NCI-H226 (cell line): ENCODE measurements at places on chromosomes 5 and 9.

DNA sequence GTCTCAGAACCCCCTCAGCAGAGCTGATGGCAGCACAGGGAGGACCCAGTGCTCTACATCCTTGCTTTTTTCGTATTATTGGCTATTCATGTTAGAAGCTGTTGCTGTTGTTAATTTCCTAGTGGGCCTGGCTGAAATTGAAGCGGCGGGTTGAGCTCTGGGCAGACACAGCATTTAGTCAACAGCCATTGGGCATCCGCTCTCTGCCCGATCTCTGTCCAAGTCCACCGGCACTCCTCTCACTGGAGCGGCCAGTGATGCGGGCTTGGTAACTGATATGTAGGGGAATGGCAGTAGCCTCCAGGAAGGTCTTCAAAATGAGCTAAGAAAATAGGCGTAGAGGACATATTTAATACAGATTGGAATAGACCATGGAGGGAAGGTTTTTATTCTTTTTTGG, 1.3 kb upstream of the GARNL3 start:
- DNase-seq = no peak

DNA sequence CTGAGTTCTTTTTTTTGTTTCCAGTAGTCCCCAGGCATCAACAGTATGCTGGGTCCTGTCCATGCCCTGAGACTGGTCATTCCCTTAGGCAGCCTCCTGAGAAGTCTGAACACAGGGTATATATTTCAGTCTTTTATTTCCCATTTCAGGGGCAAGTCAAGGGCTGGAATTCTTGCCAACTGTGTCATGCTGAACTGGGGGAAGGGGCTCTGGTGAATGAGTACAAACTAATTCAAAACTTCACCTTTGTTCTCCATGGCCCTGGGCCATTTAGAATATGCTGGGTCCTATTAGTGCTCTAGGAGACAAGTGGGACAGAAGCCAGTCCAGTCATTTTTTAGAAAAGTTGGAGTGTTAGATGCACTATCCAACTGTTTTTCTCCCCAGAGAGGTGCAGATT, 170.3 kb downstream of the TMC1 start:
- DNase-seq = no peak

DNA sequence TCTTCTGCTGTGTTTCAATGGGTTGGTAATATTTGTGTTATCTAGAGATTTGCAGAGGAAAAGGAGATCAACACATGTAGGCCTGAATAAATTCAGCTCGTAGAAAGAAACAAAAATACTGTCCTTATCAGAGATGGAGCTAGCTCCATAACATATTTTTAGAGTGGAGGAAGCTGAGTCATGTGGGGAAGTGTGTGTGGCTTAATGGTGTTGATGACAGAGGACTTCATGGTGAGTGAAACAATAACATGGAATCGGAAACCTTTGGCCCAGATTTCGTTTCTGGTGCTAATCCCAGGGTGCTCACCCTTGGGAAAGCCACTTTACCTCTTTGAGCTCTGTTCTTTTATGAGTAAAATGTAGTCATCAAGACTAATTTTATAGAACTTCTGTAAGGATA, 825.0 kb downstream of the TLR4 start:
- peak; percentile 53 for DNase-seq

- DNase-seq = no peak
These were observed 397.3 kb upstream of the GRIN3A start for GRCh38 chr9:102135768-102136167.

- no peak for DNase-seq
These were observed 45.8 kb upstream of the ERBIN start for GRCh38 chr5:65880496-65881072.

DNA sequence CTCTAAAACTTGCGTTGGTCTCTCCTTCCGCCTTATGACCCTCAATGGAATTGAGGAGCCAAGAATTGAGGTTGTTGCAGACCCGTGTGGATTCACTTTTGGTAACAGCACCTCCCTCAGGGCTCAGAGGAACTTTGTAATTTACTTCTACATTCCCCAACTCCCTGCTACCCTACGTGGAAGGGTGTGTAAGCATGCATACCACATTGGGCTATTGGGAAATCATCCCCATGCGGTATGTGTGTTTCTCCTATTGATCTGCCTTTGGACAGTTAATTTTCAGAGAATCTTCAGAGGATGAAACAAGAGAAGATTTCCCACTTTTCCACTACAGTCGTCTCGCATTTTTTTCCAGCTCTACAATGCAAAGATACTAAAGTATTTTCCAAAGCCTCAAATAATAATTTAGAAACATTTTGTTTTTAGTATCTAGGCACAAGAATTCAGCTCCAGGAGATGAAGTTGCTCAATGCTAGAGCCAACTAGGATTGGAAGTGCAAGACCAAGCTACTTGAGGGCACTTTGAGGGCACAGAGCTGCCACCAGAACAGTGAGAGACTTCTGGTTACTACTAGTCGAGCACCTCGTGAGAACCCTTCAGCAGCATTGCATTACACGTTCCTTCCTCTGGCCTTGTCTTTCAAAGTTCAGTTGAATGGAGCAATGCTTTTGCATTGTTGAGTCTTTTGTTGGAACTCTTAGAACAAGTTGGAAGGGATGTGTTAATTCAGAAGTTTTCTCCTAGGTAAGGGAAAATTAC, 3.4 kb downstream of the C1QTNF3 start:
- DNase-seq = no peak

GRCh38 chr5:128274441-128274840, 190.9 kb downstream of the SLC12A2 start:
- DNase-seq = no peak

GRCh38 chr5:15798006-15798405, 298.0 kb downstream of the FBXL7 start:
- DNase-seq = no peak

GRCh38 chr5:79666758-79667157, 22.9 kb upstream of the CMYA5 start:
- no peak for DNase-seq

GRCh38 chr9:6426117-6426516, 13.1 kb downstream of the UHRF2 start:
- DNase-seq = no peak

DNA sequence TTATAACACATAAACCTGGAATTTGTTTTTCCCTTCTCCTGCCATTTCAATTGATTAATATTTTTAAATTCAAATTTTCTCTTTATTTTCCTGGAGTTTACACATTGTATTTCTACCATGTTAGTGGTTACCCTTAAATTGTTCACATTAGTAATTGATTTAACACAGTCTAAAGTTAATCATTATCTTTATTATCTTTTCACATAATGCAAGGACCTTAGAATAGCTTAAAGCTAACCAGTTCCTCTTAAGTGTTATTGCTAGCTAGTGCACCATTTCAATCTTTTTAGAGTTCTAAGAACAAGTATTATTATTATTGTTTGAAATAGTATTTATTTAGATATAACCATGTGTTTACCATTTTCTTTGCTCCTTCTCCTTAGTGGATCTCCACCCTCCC, 251.2 kb upstream of the FBXL7 start:
- no peak for DNase-seq

- DNase-seq = peak; percentile 79
These were observed 48.6 kb downstream of the NR2F1-AS1 start for GRCh38 chr5:93532370-93532769.
